ENCODE measurements at places on chromosomes 5 and 9.

GRCh38 chr5:115558388-115558956 lies 13.9 kb upstream of the FEM1C start:
- DNase-seq, result no peak

DNA sequence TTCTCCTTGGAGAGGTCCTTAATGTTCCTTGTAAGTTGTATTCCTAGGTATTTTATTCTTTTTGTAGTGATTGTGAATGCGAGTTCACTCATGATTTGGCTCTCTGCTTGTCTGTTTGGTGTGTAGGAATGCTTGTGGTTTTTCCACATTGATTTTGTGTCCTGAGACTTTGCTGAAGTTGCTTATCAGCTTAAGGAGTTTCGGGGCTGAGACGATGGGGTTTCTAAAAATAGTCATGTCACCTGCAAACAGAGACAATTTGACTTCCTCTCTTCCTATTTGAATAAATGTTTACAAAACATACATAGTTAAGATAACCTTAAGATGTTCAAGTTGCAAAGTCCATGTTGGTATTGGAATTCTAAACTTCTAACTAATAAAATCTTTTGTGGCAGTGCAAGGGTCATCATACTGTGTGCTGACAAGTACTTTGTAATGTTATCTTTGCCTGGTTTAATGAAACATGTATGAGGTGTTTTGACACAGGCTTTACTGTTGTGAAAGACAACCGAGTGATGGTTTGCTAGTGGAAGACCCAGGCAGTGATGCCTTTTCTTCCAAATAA lies 286.2 kb downstream of the MRPS30 start:
- no peak for DNase-seq

- DNase-seq, result no peak
Measured at GRCh38 chr9:135065804-135066203, 21.7 kb upstream of the OLFM1 start.

DNA sequence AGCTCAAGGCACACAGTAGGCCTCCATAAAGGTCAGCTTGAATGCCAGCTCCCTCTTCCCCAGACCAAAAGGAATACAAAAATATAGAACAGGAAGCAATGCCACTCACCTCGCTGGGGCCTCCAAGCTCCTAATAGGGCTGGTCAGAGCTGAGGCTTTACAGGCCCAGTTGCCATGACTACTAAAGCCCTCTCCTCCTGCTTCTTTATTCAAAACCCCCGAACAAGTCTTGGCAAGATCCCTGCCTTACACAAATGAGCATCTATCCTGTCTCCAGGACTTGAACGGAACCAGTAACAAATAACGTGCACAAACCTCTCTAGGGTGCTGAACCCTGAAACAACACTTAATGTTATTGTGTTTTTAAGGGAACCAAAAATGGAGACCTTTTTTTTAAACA lies 136.3 kb downstream of the SIL1 start:
- no peak for DNase-seq

GRCh38 chr9:135139366-135139959 lies 52.0 kb downstream of the OLFM1 start:
- DNase-seq, result no peak
